ENCODE measurements at places on chromosomes 12 and 14.

DNA sequence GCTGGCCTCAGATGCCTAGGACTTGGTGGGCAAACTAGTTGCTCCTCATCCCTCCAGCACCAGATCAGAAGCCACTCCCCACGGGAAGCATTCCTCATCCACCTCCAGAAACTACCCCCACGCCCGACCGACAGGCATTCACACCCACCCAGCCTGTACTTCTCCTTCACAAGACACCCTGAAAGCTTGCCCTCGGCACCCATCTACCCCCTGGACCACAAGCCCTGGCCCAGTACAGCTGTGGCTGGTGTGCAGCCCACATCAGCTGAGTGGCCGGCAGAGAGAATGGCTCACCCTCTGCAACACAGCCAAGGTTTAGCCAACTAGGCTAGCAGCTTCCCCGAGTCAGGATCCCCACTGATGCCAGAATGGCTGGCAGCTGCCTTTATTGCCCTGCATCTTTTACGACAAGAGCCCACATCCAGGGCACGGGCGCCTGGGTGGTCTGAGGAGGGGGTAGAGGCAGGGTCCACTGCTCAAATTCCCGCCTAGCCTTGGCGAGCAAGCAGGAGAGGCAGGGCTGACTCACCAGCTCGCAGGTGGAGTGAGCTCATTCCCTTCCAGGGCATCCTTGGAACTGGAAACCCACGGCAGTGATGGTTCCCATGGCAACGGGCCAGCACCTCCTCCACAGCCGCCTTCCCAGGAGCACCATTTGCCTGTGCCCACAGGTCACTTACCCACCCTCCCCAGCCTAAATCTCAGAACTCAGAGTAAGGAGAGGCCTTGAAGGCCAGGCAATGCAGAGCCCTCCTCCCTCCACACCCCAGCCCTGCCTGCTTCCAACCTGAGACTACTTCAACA, 17.1 kb downstream of the ACTN1 start:
- DNase-seq, result no peak

DNA sequence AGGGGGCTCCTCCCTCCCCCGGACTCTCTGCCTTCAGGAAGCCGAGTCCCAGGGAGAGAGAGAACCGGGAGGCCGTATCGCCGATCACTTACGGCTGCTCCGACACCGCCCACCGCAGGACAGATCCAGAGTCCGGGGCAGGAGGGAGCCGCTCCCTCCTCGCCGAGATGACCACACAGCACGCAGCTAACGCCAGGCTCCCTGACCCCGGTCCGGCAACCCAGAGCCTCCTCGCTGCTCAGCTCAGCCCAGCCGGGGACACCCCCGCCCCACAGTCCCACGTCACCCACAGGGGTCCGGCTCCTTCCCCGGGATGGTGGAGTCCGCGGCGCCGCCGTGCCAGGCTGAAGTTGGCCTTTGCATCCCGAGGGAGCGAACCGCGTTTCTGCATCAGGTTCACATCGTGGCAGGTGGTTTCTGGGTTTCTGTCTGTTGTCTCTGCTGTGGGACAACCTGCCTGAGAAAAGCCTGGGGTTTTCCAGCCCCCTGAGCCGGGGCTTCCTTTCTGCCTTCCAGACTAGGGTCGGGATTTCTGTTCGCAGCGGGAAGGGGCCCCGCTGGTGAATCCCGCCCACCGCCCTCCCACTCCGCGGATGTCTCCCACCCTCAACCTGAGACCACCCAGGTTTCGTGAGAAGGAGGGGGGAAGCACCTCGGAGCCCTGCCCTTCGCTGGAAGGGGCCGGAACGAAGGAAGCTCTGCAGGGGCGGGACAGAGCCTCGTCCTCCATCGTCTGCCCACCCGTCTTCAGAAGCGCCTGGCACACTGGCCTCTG, 61.2 kb downstream of the NOC4L start:
- DNase-seq, result no peak

DNA sequence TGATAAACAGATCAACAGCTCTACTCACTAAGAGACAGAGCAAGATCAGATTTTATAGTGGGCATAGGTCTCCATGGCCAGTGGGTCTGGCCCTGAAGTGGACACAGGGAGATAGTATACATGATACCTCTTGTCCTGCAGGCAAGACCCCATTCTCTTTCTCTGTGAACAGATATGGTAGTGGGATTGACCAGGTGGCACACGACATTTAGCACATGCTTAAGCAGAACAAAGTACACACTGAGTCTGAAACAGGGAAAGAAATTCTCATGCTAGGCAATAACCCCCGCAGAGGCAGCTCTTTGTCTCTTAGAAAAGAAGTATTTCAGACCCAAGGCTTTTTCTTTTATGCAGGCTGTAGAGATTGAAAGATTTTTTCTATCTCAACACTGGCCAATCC, 1331.2 kb downstream of the FSCB start:
- DNase-seq, result no peak

GRCh38 chr14:77026930-77027537, 1.5 kb downstream of the IRF2BPL start:
- DNase-seq, result no peak

DNA sequence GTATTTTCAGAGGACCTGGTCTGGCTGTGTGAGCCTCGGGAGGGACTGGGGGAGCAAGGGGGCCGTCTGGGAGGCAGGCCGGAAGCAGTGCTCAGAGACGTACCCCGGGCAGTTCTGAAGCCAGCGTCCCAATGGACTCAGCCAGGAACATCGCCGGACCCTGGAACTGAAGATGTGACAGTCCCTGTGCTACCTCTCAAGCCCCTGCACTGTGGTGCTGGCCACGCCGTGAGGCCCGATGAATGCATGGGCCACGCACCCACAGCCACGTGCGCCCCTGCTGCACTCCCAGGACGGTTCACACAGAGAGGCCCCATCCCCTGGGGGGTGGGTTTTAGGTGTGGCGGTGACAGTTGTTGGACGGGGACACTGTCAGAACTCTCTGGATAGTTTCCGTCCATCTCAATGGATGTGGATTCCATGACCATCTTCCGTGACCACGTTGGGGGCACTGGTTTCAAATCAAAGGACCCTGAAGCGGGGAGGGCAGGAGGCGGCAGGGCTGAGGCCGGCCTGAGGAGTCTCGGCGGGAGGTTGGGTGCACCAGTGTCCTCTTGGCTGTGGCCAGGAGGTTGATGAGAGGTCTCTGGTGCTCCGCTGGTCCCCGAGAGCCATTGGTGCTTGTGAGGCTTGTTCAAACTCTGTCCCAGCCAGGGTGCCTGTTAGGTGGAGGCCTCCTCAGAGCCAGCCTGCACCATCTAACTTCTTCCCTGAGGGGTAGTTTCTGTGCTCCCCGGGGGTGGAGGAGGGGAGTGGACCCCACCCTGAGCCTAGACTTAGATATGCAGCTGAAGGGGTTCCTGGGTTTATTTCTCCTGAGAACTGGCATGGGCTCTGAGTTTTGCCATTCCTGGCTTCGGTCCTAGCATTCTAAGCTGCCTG, 36.3 kb upstream of the TSPAN9 start:
- no peak for DNase-seq

GRCh38 chr12:102299731-102300130, 102.1 kb upstream of the PMCH start:
- no peak for DNase-seq

DNA sequence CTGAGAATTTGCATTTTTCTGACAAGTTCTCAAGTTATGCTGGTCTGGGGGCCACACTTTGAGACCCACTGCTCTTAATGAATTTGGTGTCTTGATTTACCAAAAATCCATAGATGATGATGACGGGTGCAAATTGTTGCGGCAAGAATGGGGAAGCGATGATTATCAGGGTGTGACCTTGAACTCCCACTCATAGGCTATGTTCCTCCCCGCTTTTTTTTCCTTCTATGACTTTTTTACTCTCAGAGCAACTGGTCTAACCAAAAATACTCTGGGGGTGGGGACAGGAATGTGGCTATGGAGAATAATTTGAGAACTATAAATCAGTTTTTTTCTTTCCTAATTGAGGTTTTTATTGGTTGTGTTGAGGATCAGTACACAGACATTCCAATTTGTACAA, 83.6 kb downstream of the PPFIBP1 start:
- DNase-seq, result no peak

- no peak for DNase-seq
Observed at GRCh38 chr14:53325176-53325806, 172.2 kb upstream of the DDHD1 start.

DNA sequence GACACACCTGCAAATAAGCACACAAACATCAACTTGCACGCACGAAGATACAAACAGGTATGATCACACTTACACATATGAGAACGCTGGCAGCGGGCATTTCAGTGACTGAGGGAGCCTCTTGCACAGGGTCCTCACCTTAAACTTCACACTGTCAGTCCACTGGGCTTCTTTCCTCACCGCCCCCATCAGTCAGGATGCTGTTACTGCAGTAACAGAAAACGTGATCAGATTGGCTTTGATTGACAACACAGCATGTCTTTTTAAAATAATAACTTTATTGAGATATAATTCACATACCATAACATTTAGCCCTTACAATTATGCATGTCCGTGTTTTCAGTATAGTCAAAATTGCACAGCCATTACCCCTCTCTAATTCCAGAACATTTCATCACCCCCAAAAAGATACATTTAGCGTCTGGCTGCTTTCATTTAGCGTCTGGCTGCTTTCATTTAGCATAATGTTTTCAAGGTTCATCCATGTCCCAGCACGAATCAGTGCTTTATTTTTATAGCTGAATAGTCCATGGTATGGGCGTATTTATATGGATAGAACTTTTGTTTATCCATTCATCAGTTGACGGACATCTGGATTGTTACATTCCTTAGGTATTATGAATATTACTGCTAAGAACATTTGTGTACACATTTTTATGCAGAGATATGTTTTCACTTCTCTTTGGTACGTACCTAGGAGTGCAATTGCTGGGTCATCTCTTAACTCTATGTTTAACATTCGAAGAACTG, 8.4 kb downstream of the CCDC197 start:
- no peak for DNase-seq

- no peak for DNase-seq
Observed at GRCh38 chr12:60070552-60070951, 474.7 kb downstream of the SLC16A7 start.

- no peak for DNase-seq
Observed at GRCh38 chr14:49703965-49704364, 11.0 kb downstream of the KLHDC1 start.

DNA sequence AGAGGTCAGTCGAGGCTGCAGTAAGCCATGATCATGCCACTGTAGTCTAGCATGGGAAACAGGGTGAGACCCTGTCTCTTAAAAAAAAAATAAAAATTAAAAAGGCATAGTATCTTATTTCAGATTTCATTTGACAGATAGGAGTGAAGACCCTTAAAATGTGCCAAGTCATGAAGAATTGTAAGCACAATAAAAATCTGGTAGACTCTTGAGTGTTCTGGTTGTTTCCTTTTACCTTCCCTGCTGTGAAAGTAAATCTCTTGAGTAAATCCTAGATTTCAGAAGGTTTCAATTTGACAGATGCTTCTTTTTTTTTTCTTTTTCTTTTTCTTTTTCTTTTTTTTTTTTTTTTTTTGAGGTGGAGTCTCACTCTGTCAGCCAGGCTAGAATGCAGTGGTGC, 109.0 kb downstream of the ESR2 start:
- DNase-seq, result no peak

DNA sequence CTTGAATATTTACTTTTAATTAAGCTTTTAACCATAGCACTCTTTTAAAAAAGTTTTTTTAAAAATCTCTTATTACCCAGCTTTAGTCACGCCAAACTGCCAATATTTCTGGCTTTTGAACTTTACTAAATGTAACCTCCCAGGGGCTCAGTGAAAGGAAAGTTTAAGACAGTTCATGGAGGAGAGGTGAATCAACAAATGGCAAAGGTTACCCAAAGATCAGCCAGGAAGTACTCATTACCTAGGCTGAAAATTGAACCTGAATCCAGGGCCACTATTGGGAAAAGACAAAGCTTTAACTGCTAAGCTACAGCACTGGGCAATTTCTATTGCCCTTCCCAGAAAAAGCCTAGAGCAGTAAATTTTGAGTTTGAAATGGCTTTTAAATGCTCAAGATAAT, 282.2 kb downstream of the GPHN start:
- no peak for DNase-seq

DNA sequence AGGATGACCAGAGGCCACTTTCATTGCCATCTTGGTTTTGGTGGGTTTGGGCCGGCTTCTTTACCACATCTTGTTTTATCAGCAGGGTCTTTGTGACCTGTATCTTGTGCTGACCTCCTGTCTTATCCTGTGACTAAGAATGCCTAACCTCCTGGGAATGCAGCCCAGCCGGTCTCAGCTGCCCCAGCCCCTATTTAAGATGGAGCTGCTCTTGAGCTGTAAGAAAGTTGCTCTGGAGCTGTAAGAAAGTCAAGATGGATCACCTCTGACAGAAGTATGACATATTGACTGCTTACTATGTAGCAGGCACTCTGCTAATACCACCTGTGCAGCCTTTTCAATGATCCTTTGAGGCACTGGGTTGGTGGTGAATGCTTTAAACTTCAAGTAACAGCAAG, 52.1 kb downstream of the RIN3 start:
- no peak for DNase-seq

DNA sequence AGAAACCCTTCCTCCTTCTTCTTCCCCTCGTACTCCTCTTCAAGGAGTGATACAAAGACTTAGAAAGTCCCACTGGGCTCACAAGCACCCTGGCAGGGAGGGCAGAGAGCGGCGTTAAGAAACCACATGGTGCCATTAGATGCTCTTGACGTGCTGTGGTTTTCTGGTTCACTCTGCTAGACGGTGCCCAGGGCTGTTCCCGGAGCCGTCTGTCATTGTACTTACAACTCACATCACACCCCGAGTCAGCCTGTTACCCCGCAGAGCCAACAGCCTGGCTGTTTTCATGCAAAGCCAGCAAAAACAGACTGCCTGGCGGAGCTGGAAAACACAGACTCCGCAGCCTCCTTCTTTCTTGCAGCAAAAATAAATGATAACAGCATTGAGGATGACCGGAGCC, 232.6 kb upstream of the TBX3 start:
- DNase-seq, result no peak

GRCh38 chr14:66539034-66539433, 31.1 kb downstream of the GPHN start:
- DNase-seq, result no peak

DNA sequence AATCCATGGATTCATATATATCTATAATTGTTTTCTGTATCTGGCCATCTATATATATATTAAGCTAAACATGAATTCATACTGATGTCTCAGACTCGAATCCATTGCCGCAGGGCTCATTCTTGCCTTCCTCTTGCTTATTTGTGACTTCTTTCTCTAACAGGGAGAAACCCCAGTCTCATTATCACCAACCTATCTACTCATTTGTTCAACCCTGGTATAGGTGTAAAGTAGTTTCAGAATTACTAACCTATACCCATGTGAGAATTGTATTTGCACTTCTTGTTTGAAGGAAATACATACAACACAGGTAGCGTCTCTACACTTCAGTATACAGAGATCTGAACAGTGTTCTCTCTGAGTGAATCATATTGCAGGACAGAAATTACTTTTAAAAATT, 77.7 kb downstream of the PTPN11 start:
- no peak for DNase-seq

GRCh38 chr12:63808631-63809030, 28.9 kb downstream of the RXYLT1 start:
- no peak for DNase-seq

- no peak for DNase-seq
Observed at GRCh38 chr12:26773313-26774104, 59.5 kb downstream of the ITPR2 start.

GRCh38 chr14:67512463-67513310, 20.4 kb upstream of the PLEKHH1 start:
- DNase-seq, result no peak

Data from posterior cingulate gyrus (tissue), 11 donors.